Activated CD4-positive, alpha-beta T cell treated with anti-CD3 and anti-CD28 coated beads for 1 hour (primary cell): ENCODE measurements at places on chromosomes 7 and 10.

GRCh38 chr10:100006243-100006886, 3.4 kb downstream of the DNMBP start:
- no peak for DNase-seq

- DNase-seq: no peak
These were observed 110.0 kb downstream of the RELN start for GRCh38 chr7:103879411-103879810.

- no peak for DNase-seq
These were observed 15.8 kb upstream of the LYZL2 start for GRCh38 chr10:30645340-30645827.

DNA sequence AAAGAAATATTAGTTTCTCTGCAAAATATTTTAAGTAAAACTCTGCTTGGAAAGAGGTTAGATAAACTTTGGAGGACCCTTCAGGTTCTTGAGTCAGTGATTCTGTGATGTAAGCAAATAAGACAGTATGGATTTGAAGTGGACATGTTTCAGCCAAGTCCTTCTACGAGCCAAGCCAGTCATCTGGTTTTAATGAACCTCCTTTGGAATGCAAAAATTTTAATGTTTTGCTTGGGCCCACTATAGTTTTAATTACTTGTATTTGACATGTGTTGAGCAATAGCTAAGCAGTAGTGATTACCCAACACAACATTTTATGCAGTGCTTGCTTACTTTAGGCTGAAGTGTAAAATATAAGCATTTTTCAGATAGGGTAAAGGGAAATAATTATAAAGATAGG, 296.3 kb upstream of the SEMA3D start:
- DNase-seq: no peak

- no peak for DNase-seq
These were observed 1106.8 kb upstream of the LRRTM3 start for GRCh38 chr10:65818990-65819389.

- no peak for DNase-seq
These were observed 30.0 kb downstream of the GTF2IRD1 start for GRCh38 chr7:74483402-74484336.

DNA sequence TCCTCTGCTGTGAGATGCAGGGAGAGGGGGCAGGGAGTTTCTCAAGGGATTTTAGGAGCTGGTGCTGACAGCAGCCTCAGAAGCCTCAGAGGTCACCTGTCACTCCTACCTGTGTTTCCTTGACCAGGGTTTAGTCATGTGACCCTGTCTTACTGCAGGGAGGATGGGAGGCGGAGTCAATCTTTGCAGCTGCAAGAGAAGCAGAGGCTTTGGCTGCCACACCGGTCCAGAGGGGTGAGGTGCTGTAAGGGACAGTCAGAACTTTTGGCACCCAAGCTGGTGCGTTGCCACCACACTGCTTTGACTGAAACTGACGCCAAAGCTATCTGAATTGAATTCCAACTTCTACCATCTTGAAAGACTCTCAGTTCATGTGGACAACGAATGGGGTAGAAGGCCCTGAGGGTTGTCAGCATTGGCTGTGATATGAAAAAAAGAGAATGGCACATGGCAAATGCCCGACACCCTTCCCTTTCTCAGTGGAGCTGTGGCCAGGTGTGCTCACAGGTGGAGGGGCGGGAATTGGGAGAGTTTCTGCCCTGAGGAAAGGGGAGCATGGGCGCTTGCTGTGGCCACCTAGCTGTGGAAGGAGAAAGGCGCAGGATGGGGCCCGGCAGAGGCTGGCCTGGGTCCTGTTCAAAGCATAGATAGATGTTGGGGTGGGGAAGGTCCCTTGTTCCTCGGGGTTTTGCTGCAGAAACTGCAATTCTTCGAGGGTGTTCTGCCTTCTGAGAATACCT, 69.3 kb downstream of the ARHGAP22 start:
- DNase-seq: no peak

DNA sequence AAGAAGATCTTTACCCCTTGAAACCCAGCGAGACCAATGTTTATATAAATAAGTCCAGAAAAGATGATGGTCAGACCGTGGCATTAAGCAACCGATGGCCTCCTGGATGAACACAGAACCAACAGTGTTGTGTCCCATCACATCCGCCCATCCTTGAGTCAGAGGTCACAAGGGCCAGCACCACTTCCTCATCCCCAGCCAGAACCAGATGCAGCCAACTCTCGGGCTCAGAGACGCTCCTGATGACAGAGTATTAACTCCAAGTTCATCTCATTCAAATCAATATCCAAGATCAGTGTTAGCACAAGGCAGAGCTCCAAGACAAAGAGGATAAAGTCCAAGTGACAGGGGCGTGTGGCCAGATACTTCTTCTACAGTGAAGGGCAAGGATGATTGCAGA, 63.5 kb downstream of the FAM53B start:
- no peak for DNase-seq

- no peak for DNase-seq
These were observed 350.6 kb upstream of the MKI67 start for GRCh38 chr10:128476845-128477244.

DNA sequence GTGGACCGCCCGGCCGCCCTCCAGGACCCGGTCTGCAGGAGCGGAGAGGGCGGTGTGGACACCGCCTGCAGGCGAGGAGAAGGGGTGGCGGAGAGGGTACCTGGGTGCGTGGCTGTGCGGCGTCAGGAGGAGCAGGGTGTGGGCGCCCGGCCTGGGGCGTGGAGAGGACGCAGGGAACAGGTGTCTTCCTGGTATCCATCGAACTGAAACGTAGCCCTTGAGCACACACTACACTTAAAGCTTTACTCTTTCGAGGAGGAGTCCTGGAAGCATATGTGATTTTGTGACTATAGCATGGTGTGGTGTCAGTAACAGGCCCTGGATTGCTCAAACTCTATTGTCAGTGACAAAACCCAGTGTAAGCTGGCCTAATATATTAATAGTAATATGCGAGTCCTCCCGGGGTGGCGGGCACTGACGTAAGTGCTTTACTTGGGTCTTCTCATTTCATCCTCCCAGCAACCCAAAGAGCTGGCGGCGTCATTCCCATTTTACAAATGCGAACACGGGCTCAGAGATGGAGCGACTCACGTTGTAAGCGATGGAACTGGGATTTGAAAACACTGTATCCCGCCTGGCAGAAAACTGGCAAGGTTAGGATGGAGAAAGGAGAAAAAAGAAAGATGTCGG, 508 bp upstream of the TECPR1 start:
- no peak for DNase-seq

DNA sequence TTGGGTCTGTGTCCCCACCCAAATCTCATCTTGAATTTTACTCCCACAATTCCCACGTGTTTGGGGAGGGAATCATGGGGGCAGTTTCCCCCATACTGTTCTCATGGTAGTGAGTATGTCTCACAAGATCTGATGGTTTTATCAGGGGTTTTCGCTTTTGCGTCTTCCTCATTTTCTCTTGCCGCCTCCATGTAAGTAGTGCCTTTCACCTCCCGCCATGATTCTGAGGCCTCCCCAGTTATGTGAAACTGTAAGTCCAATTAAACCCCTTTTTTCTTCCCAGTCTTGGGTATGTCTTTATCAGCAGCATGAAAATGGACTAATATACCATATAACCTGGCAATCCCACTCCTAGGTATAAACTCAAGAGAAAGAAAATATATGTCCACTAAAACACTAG, 25.9 kb upstream of the SP4 start:
- no peak for DNase-seq

- DNase-seq: no peak
These were observed 285.1 kb upstream of the SP8 start for GRCh38 chr7:21071561-21072501.

GRCh38 chr10:133529576-133529946, 2.4 kb downstream of the CYP2E1 start:
- no peak for DNase-seq

- no peak for DNase-seq
These were observed 141.6 kb downstream of the C1GALT1 start for GRCh38 chr7:7323921-7324320.

DNA sequence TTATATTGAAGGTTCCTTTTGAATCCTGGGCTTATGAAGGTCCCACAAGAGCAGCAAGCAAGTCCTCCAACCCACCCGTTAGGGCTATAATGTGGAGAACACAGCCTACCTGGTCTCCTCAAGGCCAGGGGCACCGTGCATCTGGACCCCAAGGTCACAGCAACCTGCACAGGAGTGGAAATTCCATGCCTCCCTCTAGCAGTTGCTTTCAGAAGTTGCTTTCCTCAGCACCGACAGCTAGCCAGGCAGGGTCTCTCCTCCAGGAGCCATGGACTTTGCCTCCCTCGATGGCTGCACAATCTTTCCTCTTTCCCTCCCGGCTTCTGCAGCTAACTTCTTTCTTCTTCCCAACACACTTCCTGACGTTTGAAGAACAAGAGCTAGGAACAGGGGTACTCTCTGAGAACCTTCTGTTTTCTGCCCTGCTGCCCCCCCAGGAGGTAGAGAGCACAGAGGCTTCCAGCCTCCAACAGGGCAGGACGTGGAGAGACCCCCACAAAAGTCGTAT, 149.8 kb downstream of the PTPN20 start:
- DNase-seq: no peak

- DNase-seq: no peak
These were observed 420.4 kb upstream of the SEMA3A start for GRCh38 chr7:84614821-84615501.

- DNase-seq: no peak
These were observed 19.3 kb upstream of the TOMM7 start for GRCh38 chr7:22841954-22842353.

DNA sequence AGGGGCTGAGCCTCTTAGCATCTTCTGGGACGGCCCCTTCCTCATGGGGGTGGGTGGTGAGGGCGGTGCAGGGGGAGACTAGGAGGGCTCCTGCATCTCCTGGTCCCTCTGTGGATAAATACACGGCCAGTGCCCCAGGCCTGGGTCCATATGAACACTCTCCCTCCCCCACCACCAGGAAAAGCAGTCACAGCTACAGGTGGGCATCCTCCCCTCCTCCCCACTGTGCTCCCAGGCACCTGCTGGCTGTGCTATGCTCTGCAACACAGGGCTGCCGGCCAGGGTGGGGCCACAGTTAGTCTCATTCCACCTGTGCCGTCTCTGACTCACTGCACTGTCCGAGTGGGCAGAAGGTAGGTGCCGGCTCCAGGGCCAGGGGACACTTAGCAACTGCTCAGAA, 87.3 kb upstream of the INSIG1 start:
- no peak for DNase-seq

DNA sequence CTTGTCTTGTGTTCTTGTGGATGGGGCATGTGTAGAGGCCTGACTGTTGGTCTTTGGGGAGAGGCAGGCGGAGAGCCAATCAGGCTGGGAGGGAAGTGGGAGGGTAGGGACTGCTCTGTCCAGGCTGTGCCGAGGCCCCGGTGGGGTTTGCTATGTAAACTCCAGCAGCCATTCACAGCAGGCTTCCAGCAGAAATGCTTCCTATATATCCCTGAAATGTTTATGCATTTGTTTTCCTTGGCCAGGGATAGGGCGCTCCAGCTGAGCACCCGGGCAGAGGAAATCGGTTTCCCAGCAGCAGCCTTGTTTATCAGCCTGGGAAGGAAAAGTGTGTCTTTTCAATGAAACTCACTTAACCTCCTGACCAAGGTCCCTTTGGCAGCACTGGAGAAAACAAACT, 18.3 kb upstream of the AQP1 start:
- no peak for DNase-seq

GRCh38 chr10:79605308-79605707, 5.4 kb upstream of the SFTPA1 start:
- no peak for DNase-seq

GRCh38 chr7:159114096-159114495, 30.6 kb downstream of the VIPR2 start:
- DNase-seq: no peak
